T-helper 1 cell (primary cell): ENCODE measurements at places on chromosomes 1 and 21.

DNA sequence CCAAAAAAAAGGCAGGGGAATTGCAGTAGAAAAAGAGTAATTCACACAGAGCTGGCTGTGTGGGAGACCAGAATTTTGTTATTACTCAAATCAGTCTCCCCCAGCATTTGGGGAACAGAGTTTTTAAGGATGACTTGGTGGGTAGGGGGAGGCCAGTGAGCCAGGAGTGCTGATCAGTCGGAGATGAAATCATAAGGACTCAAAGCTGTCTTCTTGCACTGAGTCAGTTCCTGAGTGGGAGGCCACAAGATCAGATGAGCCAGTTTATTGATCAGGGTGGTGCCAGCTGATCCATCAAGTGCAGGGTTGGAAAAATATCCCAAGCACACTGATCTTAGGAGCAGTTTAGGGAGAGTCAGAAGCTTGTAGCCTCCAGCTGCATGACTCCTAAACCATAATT lies 23.7 kb upstream of the EDARADD start:
- no peak for DNase-seq

GRCh38 chr21:34684174-34684876 lies 15.5 kb downstream of the CLIC6 start:
- DNase-seq = no peak

DNA sequence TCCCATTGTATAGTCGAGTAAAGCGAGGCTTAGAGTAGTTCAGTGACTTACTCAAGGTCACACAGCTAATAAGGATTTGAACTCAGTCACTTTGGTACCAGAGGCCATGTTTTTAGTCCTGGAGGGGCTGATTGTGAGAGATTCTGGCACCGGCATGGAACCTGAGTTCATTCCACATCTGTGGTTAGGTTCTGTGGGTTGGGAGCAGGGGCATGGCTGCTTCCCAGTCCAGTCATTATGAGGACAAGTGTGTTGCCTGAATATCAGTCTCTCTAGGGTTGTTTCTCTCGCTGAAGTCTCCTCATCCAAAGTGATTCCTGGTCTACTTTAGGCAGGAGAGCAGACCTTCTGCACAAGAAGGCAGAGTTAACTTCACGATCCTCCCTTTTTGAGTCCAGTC lies 90.6 kb downstream of the C1orf94 start:
- DNase-seq = no peak

- no peak for DNase-seq
Measured at GRCh38 chr1:59541161-59541560, 244.3 kb downstream of the FGGY start.

DNA sequence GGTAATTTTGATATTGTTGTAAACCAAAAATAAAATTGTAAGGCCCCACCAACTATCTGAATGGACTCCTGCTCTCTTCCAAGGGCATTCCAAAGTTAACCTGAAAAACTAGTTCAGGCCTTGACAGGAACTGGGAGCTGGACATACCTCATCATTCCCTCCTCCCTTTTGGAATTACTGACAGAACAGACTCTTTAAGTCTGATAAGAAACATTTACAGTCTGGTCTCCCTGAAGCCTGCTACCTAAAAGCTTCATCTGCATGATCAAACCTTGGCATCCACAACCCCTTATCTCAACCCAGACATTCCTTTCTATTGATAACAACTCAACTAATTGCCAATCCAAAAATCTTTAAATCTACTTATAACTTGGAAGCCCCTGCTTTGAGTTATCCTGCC lies 123.8 kb downstream of the TLR5 start:
- no peak for DNase-seq

- DNase-seq = peak; percentile 50
Measured at GRCh38 chr1:225866061-225866837, 15.9 kb downstream of the TMEM63A start.

- DNase-seq = no peak
Measured at GRCh38 chr1:82110366-82111254, 309.9 kb downstream of the ADGRL2 start.

- no peak for DNase-seq
Measured at GRCh38 chr1:12436817-12437599, 181.0 kb downstream of the DHRS3 start.

DNA sequence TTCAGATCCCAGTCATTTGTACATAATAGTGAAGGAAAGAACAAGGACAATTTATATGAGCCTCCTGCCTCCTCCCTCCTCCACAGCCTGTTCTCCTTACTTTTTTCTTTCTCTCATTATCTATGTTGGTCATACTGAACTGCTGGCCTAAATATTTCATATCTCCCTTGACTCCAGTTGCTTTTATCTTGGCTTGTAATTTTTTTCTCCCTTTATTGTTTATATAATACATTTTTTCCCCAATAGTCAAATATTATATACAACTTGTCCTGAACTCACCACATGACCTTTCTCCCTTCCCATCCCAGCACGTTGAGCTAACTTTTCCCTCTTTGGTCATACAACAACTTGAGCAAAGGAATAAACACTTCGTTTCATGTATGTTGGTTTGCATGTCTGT lies 752.1 kb downstream of the LTN1 start:
- DNase-seq = no peak
